ENCODE measurements at places on chromosomes 16 and 17. TPM values are rescaled to one million over a fixed set of nuclear protein-coding genes. Genes with fewer than 3 reads are reported as not detected.

ZDHHC1 gene
- 4.4 TPM for polyA plus RNA-seq

NECAB2 gene
- not detected for polyA plus RNA-seq

SLC25A10 gene
- 63.2 TPM for polyA plus RNA-seq

CCL17 gene
- polyA plus RNA-seq, result not detected

GCGR gene
- not detected for polyA plus RNA-seq

SHISA9 gene
- polyA plus RNA-seq, result 0.95 TPM

CYGB gene
- polyA plus RNA-seq, result 25.8 TPM

PERCC1 gene
- polyA plus RNA-seq, result not detected

CACNG5 gene
- not detected for polyA plus RNA-seq

BHLHA9 gene
- polyA plus RNA-seq, result not detected

KCNH6 gene
- polyA plus RNA-seq, result 0.13 TPM

HBA1 gene
- not detected for polyA plus RNA-seq

ECI1 gene
- 121 TPM for polyA plus RNA-seq

NOL3 gene
- 13.2 TPM for polyA plus RNA-seq

DNAH17 gene
- polyA plus RNA-seq, result not detected

NHLRC4 gene
- 0.60 TPM for polyA plus RNA-seq

JUP gene
- 236 TPM for polyA plus RNA-seq

KCNJ16 gene
- not detected for polyA plus RNA-seq

RAB11FIP4 gene
- polyA plus RNA-seq, result 7.2 TPM

IRX5 gene
- polyA plus RNA-seq, result not detected

MYADML2 gene
- not detected for polyA plus RNA-seq

EME1 gene
- polyA plus RNA-seq, result 1.2 TPM

KRT222 gene
- polyA plus RNA-seq, result 0.35 TPM

MVP gene
- 368 TPM for polyA plus RNA-seq

ZNF652 gene
- polyA plus RNA-seq, result 14.4 TPM

ZNF19 gene
- 2.4 TPM for polyA plus RNA-seq

MT1F gene
- 7.1 TPM for polyA plus RNA-seq

KRT24 gene
- 0.82 TPM for polyA plus RNA-seq

FAM171A2 gene
- not detected for polyA plus RNA-seq

PRKCB gene
- 5.8 TPM for polyA plus RNA-seq

MPV17L gene
- 1.8 TPM for polyA plus RNA-seq

MGAT5B gene
- polyA plus RNA-seq, result 0.51 TPM

EFCAB5 gene
- 1.8 TPM for polyA plus RNA-seq

FMNL1 gene
- 9.2 TPM for polyA plus RNA-seq

NKD1 gene
- 1.5 TPM for polyA plus RNA-seq

EIF5A gene
- 403 TPM for polyA plus RNA-seq

KRT9 gene
- not detected for polyA plus RNA-seq

C1QTNF8 gene
- polyA plus RNA-seq, result not detected

PITPNM3 gene
- polyA plus RNA-seq, result 5.7 TPM

CLDN7 gene
- polyA plus RNA-seq, result 963 TPM

USP6 gene
- not detected for polyA plus RNA-seq

CRYBA1 gene
- polyA plus RNA-seq, result not detected

ARL5C gene
- not detected for polyA plus RNA-seq

PKMYT1 gene
- polyA plus RNA-seq, result 33.1 TPM

CCR7 gene
- not detected for polyA plus RNA-seq

ZNF469 gene
- under 0.01 TPM for polyA plus RNA-seq

TCAP gene
- 3.5 TPM for polyA plus RNA-seq

TBC1D3B gene
- polyA plus RNA-seq, result 2.7 TPM

ABCA8 gene
- 7.0 TPM for polyA plus RNA-seq

WFIKKN1 gene
- 0.60 TPM for polyA plus RNA-seq

MT4 gene
- polyA plus RNA-seq, result not detected

HOXB4 gene
- polyA plus RNA-seq, result 1.2 TPM

ANKRD40CL gene
- 191 TPM for polyA plus RNA-seq

AGRP gene
- polyA plus RNA-seq, result not detected

CHST5 gene
- 18.3 TPM for polyA plus RNA-seq

SPATA22 gene
- polyA plus RNA-seq, result 0.06 TPM
